ENCODE measurements at places on chromosomes 12 and 14.

DNA sequence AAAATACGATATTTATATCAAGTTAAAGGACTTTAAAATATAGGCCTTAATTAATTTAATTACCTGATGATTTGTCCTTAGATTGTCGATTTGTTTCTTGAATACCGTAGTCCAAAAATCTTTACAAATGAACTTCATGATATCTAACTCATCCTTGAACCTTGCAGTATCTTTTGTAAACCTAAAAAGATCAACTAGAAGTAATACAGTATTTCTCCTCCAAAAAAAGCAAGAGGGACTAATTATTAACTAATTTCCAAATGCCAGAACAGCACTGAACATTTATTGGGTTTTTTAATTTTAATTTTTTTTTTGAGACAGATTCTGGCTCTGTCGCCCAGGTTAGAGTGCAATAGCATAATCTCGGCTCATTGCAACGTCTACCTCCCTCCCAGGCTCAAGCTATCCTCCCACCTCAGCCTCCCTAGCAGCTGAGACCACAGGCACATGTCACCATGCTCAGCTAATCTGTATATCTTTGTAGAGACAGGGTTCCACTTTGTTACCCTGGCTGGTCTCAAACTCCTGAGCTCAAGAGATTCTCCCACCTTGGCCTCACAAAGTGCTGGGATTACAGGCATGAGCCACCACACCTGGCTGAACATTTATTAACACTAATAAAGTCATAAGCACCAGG lies 11.8 kb downstream of the TRAPPC6B start:
- no peak for DNase-seq

DNA sequence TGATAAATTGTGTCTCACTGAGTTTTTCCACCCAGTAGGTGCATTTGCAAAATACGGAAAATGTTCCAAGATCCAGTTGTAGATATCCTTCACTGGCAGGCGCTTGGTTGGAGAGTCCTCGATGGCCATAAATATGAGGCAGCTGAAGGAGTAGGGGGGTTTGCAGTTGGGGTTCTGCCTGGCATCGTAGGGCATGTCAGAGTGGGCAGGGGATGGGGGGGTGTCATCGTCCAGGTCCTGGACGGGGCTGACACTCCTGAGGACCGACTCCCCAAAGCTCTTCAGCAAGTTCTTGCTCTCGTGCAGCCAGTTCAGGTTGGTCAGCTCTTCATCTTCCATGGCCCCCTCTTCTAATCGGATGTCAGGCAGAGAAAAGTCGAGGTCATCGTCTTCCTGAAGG lies 5.1 kb downstream of the FOXN3 start:
- DNase-seq = no peak

GRCh38 chr12:71399197-71399596 lies 40.4 kb upstream of the LGR5 start:
- DNase-seq = no peak

- DNase-seq = no peak
Observed at GRCh38 chr12:105562199-105562971, 231.9 kb downstream of the C12orf75 start.

GRCh38 chr14:100069161-100069800 lies 4.1 kb downstream of the EVL start:
- DNase-seq = peak; percentile 85

GRCh38 chr12:32105986-32106516 lies 596 bp upstream of the BICD1 start:
- no peak for DNase-seq

DNA sequence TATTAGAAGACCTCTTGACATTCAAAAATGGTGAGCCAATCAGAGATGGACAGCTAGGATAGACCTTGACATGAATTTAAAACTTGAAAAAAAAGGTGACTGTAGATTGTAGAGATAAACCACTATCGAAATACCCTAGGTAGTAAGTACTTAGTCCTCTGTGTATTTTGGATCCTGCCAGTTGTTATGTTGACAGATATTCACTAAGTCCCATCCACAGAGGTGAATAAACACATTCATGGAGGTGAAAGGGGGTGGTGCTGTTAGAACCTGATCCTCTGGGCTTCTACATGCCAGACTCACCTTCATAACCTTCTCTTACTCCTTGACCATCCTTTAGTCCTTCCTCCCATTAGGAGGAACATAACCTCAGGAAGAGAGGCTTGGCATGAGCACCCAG lies 72.3 kb downstream of the OTX2 start:
- DNase-seq = no peak

DNA sequence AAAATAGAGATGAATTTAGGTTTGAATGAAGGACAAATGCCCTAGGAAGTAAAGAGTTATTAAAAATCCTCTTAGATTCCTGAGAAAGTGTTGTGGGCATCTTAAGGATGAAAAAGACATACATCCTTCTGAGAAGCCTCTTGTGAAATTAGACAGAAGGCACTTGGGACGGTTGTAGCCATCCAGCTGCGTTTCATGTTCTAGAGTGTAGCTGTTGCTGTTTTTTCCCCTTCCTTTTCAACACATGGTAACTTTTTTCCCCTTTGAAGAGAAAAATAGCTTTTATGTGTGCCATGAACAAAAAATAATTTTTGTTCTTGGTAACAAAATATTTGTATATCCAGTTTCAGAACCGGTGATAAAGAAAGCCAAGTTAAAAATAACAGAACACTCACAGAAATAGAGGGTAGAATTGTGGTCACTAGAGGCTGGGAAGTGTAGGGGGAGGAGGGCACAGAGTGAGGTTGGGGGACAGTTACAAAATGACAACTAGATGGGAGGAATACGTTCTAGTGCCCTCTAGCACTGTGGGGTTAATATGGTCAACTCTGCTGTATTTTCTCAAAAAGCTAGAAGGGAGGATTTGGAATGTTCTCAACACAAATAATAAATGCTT lies 58.4 kb downstream of the PTHLH start:
- DNase-seq = peak; percentile 41
